ENCODE measurements at places on chromosomes 16 and 17.

GRCh38 chr17:76024353-76024752 lies 2.8 kb downstream of the EVPL start:
- DNase-seq, result no peak

DNA sequence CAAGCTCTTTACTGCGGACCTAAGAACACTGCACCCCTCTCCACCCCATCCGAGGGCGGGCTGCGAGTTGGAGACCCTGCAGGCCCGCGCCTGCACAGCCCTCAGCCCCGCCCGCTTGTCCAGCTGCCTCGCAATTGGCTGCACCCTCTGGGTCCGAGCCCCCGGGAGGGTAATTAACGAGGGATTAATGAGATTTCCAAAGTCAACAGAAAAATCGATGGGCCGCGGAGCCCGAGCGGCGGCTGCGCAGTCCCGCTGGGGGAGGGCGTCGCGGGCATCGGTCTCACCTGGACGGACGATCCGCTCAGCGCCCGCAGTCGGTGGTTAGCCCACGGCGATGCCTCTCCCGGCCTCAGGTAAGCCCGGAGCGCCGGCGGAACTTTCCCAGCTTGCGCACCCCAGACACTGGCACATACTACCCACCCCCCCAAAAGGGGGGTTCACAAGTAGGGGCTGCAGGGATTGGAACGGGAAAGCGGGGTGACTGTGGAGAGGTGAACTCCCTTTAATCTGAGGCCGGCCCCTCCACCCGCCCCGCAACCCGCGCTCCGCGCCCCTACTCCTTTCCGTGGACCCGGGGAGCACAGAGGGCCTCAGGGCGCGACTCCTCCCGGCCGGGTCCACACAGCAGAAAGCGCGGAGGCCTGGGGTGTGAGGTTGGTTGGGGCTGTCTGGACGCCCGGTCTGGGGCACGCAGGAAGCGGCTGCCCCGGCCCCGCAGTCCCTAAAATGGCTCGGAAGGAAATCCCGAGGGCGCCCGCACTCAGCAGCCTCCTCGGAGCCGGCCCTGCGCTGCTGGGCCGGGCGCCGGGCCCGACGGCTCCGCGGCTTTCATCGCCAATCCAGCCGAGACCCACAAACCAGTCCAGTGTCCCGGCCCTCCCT lies at the start of gene OTOP3:
Gene OTOP3 (plus strand): TSS at position 314 of the 885 bp plus-strand sequence. CDS start 24 bp downstream, at position 338.
- DNase-seq, result no peak

DNA sequence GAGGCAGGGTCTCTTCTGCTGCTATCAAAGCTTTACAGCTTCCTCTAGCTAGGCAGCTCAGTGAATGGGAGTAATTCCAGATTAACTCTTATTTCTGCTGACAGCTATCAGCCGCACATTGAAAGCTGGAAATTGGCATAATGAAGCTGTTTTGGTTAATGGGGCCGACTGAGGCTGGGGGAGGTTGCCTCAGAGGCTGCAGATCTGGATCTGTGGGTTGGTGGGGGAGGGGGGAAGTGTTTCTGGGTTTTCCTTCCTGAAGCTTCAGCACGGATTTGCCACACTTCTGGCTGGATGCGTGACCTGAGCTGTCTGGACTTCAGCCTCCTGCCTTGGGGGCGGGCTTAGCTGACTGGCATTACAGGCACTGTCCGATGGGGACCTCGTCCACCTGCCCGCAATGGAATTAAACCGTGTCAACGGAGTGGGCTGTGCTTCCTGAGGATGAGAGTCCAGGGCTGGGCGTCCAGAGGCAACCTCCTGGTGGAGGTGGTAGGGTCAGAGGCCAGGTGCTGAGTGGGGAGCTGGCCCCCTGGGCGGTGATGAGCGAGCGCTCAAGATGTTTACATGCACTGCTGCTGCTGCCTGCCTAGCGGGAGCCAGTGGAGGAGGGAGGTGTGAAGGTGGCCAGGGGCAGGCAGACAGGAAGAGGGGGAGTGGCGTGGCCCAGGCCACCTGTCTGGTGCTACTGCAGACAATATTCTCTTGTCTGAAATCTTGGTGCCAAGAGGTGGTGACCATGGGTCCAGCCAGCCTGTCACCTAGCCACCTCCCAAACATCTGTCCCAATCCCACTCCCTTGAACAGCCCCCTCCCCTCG lies 6.7 kb upstream of the ABCC3 start:
- DNase-seq, result no peak

DNA sequence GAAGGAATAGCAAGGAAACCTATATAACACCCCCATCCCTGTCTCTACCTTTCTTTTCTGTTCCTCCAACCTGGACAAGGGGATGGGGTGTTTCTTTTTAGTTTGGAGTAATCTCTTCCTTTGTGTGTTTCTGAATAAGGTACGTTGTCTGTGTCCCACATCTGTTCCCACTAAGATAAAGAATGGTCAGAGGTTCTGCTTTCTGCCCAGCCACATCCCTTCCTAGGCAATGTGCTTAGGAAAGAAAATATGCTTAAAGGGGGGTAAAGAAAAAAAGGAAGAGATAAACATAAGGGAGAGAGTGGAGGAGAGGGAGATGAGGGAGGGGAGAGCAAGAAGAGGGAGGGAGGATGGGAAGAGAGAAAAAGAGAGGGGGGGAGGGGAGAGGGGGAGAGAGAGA lies 35.1 kb downstream of the SLC6A2 start:
- DNase-seq, result no peak

- no peak for DNase-seq
Observed at GRCh38 chr17:45428931-45429338, 3.7 kb downstream of the ARHGAP27 start.
